ENCODE measurements at places on chromosomes 11 and 22. TPM values are rescaled to one million over a fixed set of nuclear protein-coding genes. Genes with fewer than 3 reads are reported as not detected.
A peak's percentile ranks its signal among the peaks of the same experiment; 100 is the strongest.

The LRP5 gene
- 48.8 TPM for total RNA-seq

The TRIM49 gene
- not detected for total RNA-seq

The FOLR2 gene
- not detected for total RNA-seq

DNA sequence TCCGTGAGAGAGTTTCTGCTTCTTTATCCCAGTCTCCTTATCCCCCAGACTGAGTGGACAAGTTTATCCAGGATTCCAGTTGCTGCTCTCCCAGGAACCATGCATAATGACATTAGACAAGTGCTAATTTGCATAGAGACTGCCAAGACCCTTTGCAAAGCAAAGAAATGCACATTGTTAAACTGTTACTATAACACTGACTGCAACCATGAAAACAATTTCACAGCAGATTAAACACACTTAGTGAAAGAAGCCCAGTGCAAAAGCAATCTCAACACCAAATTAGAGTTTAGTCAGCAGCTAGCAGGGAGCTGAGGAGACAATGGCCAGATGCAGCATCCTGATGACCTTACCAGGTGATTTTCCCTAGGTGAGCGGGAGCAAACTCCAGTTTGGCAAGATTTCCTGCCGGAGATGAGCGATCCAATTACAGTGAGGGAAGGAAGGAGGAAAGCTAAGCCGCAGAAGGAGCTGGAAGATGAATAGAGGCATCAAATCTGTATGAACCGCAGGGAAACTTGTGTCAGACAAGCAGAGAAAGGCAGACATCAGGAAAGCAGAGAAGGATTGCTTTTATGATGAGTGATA is 273.8 kb upstream of the B3GAT1 start:
- no peak for DNase-seq

- DNase-seq: peak; percentile 82
Measured at GRCh38 chr11:73295241-73295995, 12.7 kb upstream of the ARHGEF17 start.

The APOBEC3A gene
- total RNA-seq: not detected

Data from myocyte (in vitro differentiated cells).